ENCODE measurements at places on chromosomes 2 and 18.

- DNase-seq: no peak
Measured at GRCh38 chr18:56200381-56200911, 437.9 kb downstream of the TXNL1 start.

DNA sequence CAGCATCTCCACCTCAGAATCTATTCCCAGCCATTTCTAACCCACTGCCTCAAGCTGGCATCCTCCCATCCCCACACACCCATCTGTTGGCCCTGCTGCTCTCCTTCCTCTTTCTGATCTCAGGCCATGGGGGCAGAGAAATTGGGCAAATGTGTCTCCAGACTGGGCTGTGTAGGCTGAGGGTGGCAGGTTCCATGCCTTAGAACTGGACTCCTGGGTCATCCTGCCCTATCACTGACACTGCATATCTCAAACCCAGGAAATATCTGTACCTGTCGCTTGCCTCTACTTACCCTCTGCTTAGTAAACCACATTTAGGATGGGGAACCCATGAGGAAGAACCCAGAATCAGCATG is 1.8 kb downstream of the WNT10A start:
- DNase-seq: no peak

DNA sequence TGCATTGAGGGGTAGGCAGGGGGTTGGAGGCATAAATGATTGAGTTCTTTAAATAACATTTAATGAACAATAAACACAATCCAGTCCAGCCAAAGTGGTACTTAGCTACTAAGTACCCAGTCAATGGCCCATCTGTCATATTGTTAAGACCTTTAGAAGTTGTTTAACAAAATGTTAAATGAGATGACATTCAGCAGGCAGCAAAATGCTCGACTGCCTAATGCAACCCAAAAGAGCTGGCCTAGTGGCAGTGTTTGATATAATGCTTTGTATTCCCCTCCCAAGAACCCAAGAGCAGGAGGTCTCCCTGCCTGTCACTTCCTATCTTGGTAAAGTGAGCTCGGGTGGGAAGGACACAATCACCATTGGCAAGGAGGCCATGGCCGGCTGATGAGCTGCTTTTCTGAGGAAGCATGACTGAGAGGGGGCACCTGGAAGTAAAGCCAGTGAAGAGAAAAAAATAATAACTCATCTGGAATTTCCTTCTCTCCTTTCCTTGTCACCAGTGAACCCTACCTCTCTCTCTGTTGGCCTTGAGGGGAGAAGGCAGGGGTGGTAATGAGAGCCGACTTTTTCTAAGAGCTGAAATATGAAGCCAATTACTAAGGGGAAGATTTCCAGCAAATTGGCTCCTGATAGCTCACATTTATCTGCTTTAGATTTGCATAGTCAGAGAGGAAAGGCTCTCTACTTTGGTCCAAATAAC is 140.6 kb downstream of the C1D start:
- DNase-seq: no peak

DNA sequence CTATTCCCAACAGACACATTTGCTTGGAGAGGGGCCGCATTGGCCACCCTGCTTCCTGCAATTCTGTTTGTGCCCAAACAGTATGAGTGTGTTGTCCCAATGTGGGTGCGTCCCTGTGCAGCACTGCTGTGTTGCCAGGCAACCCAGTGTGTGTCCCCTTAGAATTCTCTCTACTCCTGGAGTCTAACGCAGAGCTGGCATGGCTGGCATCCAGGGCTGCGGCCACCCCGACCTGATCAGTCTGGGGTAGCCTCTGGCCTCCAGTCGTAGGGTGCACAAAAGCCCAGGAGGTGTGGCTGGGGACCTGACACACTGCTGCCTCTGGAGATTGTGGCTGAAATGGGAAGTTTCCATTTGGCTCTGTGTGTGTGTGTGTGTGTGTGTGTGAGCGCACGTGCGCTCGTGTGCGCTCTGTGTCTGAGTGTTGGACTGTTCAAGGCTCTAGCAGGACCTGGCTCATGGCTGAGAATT is 48.0 kb downstream of the TEX44 start:
- no peak for DNase-seq

GRCh38 chr18:9429662-9429993 is 45.7 kb upstream of the RALBP1 start:
- no peak for DNase-seq

DNA sequence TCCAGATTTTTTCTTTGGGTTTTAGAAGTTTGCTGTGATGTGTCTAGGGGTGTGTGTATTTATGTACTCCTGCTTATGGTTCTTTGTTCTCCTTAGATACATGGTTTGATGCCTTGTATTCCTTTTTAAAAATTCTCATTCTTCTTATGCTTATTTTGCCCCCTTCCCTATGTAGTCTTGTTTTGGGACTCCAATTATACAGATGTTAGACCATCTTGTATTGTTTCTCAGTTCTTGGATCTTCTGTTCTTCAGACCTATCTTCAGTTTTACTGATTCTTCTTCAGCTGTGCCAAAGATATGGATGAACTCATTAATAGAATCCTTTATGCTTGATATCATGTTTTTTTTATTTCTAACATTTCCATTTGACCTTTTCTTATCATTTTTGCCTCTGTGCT is 14.2 kb upstream of the MSL3B start:
- no peak for DNase-seq

DNA sequence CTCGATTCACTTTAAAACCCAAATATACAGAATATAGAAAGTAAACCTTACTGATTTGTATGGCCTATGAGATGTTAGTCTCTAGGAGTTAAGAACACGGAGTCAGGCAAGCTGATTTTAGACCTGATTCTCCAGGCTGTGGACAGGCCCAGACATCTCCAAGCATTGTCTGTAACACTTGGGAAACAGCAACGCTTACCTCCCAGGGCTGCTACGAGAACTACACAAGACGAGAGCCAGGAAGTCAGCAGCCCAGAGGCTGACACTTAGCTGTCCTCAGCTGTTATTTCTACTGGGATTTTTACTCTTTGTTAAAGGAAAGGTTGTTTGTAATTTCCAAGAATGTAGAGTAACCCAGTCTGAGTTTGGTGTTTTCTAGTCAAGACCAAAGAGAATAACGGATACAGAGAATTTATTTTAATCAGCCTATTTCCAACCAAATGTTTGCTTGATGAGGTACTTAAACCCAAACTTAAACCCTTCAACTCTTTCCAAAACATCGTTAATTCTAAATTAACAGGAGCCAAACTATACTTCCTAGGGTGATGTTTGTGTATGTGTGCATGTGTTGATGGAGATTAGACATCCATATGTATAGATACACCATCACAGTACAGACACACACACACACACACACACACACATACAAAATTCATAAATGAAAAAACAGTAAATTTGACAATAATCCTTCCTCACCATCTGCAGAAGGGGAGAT is 123.4 kb downstream of the LAMA1 start:
- DNase-seq: no peak

DNA sequence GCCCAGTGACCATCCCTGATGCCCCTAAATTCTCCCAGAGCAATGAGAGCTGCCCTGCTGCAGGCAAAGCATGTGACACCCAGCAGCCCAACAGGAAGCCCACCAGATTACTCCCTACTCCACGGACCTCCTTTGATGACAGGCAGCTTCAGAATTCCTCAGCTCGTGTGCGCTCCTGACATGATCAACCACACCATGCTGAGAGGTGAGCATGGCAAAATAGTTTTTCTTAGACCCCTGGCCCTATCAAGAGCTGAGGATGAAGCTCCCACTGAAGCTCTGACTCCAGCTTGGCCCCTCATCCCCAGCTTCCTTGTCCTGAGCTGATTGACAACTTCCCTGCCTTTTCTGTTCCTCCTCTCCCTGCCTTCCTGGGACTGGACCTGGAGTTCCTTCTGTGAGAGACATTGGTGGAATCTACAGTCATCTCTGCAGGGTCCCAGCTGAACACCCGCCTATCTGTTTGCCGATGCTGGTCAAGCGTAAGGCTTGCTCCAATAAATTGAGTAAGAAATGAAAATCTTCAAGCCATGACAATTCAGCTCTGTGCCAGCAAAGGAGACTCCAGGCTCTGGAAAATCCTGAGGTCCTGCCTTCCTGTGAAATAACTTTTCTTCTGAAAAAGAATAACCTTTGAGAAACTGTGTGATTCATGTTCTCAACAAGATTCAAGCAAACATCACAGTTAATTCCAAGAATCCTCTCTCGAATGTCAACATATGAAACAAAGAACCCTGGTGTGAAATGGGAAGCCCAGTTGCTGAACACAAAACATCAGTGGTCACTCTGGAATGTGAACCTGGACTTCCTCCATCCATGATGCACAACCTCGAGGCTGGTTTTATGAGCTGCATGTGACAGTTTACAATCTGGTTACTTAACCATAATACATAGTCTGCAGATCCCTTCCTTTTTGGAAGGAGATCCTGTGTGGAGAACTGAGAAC is 201.1 kb downstream of the SPP2 start:
- DNase-seq: no peak

DNA sequence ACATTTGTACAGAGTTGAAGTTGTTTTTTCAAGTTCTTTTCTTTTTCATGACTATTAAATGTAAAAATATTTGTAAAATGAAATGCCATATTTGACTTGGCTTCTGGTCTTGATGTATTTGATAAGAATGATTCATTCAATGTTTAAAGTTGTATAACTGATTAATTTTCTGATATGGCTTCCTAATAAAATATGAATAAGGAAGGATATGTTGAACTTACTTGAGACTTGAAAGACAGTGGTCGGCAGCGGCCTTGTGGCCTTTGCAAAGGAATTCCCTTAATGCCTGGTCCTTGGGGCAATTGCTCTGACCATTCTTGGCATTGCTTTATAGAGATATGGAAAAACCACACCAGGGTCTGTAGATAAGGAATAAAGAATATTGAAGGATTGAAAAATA is 25.9 kb upstream of the TMEM87B start:
- no peak for DNase-seq

- DNase-seq: no peak
Measured at GRCh38 chr18:11849841-11850634, 1.2 kb upstream of the CHMP1B start.

GRCh38 chr2:127094509-127095366 is 12.2 kb downstream of the BIN1 start:
- no peak for DNase-seq

GRCh38 chr2:165068487-165068757 is 113.1 kb upstream of the SLC38A11 start:
- DNase-seq: no peak

GRCh38 chr2:151786483-151786882 is 41.7 kb downstream of the ARL5A start:
- no peak for DNase-seq
